ENCODE measurements at places on chromosomes 5 and 9.

DNA sequence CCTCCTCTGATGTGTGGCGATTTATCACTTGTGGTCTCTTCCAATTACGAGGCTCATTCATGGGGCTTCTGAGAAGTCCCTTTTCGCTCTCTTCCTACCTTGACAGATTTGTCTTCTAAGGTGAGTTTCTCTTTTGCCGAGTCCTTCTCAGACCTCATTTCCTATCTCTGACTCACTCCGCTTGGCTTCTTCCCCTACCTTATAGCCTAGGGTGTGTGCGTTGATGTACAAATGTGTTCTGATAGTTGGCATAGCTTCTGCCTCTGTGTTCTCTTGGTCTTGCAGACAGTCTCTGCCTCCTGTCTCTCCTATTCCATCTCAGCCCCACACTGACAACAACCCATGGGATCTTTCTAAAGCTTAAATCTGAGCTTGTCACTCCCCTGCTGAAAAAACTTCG, 56.9 kb upstream of the SHB start:
- no peak for DNase-seq

GRCh38 chr5:131196331-131196730, 25.6 kb downstream of the LYRM7 start:
- no peak for DNase-seq

- peak; percentile 13 for DNase-seq
Observed at GRCh38 chr9:105405514-105406131, 42.2 kb upstream of the FSD1L start.

- peak; percentile 24 for DNase-seq
Observed at GRCh38 chr5:173281910-173282309, 46.3 kb downstream of the STC2 start.

GRCh38 chr5:82004511-82004910, 32.7 kb downstream of the ATG10 start:
- peak; percentile 5 for DNase-seq

DNA sequence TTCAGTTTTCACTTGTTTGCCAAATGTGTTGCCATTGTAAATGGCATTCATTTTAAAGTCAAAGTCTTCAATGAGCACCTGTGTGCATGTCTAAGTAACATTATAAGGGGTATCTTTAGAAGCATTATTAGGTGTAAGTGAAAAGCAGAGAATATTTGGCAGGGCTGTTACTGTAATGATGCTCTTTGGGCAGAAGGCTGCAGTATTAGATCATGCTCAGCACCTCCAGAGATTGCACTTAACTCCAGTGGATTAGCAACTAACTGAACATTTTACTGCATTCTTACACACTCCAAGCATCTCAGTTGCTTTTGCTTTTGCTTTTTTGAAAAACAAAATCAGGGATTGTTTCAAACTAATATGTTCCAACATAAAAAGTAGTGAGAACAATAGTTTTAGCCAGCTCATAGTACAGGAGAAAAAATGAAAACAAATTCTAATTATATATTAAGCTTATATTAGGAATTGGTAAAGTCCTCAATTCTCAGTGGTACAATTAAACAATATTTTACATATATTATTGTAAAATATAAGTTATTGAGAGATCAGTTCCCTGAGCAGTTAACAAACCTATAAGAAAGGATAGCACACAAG, 1740.9 kb upstream of the CDH9 start:
- no peak for DNase-seq

- DNase-seq, result no peak
Observed at GRCh38 chr9:75906531-75906930, 16.1 kb downstream of the PCSK5 start.

DNA sequence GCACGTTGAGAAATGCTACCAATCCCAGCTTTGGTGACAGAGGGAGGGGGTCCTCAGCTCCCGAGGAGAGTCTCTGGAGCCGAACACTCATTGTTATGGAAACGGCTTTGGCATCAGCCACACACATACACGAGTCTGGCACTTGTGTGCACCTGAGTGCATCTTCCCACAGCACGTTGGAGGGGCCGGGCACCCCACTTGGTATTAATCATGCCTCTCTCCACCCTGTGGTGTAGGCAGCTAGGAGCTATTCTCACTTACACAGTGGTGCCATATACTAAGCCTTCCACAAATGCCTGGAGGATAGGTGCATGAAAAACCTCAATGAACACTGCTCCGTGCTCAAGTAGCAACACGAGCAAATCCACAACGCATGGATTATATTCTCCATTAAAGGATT, 133.9 kb upstream of the PANK3 start:
- no peak for DNase-seq

- no peak for DNase-seq
Observed at GRCh38 chr5:133397348-133397747, 215.0 kb downstream of the FSTL4 start.

GRCh38 chr9:131045300-131046092, 36.5 kb downstream of the LAMC3 start:
- DNase-seq, result no peak

DNA sequence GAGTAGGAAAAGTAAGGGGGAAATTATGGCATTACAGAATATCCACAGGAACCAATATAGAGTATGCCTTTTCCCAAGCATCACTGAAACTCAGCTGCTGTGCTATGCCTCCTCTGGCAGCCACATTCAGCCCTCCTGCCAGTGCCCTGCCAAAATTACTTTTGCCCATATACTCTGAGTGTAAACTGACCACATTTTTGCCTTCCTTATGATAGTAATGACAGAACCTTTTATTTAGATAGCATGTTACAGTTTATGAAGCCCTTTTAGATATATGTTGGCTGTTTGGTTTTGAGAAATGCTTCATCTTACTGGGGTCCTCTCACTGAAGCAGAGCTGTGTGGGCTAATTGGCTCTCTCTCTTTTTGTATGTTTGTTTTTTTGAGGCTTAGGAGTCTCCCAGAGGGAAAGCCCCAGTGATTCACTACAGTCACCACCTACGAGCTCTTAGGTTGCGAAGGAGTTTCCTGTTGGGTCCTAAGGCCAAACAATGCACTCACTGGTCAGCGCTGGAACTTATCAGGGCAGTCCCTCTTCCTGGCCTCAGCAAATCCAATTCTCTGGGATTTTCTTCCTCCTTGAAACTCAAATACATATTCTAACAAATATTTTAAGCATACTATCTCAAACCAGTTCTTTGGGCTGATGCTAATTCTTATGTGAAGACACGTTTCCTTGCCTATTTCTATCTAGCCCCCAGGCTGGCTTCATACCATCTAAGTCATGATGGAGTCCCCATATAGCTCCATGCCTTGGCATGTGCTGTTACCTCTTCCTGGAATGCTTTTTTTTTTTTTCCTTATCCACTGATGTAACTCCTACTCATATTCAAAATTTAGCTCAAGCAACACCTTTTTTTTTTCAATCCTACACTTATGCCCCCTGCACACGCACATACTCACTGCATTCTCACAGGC, 3.7 kb downstream of the PHF24 start:
- DNase-seq, result no peak

DNA sequence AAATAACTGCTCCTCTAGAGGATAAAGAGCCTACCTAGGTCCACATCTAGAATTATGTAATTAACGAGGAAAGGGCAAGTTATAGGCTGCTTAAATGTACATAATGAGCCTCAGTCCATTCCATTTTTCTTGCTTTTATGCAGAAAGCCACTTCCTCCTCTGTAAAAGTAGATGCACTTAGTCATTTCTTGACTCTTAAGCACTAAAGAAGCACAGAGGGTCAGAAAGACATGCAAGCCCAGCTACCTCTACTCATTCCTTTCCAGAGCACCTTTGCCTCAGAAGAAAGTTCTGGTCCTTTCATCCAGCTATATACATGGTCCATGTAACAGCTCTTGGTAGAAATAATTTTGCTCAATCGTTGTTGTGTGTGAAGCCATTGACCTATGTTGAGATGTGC, 308.0 kb upstream of the NREP start:
- DNase-seq, result no peak
